ENCODE measurements at places on chromosomes 1 and 21.

- DNase-seq, result no peak
These were observed 1.3 kb downstream of the RABGAP1L start for GRCh38 chr1:174160603-174161002.

DNA sequence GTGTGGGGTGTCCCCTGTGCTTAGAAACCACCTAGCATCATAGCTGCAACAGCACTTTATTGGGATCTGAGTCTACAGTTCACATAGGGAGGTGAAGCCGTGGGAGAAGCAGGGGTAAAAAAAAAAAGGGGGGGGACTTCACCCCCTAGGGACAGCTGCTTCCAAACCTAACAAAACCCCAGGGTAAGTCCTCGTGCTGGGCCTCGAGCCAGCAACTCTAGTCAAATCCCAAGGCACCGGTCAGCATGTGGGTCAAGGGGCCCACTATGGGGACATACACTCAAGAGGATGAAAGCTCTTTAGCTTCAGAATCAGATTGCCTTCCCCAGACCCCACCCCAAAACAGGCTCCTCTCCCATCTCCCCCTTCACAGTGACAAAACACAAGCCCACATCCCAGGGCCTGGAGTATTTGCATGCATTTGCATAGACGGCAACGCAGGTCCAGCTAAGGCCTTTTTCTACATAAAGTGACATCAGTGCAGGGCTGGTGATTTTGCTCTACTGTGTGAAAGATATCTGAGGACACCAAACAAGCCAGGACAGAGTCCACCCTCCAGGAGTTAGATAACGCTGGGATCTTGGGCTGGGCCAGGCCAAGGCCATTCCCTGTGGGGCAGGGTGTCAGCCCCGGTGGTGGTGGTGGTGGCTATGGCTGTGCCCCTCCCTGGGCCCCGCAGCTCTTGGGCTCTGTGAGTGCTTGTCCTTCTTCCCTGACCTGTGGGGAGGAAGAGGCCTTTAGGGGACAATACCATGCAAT is 8.1 kb upstream of the PMVK start:
- DNase-seq, result no peak

- DNase-seq, result no peak
These were observed 92.6 kb downstream of the NID1 start for GRCh38 chr1:235972311-235972689.

DNA sequence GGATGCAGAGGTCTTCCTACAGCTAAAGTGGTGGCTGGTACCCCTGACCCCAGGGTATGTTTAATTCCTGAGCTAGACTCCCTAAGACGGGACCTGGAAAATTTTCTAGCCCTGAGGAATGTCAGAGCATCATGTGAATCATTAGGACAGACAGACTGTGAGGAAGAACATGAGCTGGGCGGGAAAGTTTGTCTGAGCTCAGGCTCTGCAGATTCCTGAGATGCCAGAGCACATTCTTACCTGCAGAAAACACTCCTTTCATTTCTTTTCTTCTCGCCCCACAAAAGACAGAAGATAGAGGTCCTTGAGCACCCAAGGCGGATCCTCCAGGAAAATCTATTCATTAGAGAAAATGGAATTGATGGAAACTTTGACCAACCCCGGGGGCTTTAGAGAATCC is 6.5 kb downstream of the CAPN2 start:
- DNase-seq, result no peak

- no peak for DNase-seq
These were observed 9.7 kb downstream of the CNN3 start for GRCh38 chr1:94917251-94917650.

DNA sequence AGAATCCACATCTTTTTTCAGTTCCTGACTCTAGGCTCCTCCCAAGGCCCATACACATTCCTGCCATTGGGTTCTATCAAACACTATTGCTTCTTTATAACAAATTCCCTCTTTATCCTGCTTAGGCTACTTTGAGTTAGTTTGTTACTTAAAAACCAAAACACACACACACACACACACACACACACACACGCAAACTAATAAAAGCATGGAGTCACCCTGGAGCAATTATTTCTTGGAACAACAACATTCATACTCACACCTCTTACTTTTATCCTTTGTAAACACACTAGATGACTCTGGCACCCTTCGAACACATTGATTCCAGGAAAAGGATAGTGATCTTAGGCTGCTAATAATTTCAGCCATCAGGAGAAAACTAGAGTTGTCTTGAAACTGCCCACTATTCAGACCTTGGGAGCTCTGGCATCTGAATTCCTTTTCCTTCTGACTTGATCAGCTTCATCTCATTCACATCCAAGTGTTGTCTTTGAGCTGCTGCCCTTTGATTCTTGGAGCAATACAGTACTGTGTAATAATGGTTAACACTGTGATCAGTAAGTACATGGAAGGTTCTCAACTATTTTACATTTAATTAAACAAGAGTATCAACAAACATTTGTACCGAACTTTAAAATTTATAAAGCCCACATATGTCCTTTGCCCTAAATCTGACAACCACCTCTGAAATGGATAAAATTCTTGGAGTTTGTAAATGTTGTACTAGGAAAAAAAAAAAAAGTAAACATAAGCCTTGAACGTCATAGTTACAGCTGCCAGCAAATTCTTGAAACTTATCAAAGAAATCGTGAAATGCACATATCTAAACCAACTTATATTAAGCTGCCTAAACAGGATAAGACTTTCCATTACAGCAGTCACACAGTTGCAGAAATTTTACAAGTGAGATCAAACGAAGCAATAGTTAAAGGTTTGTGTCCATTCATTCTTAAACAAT is 2.8 kb upstream of the SEC22B start:
- DNase-seq, result no peak

DNA sequence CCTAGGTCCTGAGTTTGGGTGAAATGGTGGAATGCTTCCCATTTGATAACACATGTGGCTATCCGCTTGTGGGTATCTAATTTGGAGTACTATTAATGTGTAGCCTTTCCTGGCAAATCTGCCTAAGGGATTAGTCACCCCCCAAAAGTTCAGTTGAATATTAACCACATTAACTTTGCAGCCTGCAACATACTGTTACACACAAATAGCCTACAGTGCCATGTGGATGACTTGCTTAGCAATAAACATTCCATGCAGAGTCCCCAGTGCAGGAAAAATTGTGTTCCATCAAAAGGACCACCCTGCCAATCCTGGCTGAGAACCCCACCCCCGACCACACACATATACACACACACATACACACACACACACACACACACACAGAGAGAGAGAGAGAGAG is 303.3 kb upstream of the ESRRG start:
- no peak for DNase-seq

DNA sequence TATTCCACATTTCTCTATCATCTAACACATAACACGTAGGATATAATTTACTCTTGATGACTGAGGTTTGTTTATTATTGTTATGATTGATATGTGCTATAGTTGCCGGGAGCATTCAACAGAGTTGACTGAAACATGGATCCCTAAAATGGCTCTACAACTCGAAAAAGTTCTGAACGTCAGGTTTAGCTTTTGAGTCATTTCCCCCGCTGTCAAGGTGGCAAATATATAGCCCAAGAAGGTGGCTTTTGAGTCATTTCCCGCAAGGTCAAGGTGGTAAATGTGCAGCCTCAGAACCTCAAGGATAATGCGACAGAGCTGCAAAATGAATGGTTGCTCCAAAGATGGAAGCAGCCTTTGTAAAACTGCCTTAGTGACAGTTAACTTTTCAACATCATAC is 104.0 kb downstream of the NIBAN1 start:
- DNase-seq, result no peak

- no peak for DNase-seq
These were observed 369.7 kb downstream of the MATN1 start for GRCh38 chr1:30353637-30354036.

DNA sequence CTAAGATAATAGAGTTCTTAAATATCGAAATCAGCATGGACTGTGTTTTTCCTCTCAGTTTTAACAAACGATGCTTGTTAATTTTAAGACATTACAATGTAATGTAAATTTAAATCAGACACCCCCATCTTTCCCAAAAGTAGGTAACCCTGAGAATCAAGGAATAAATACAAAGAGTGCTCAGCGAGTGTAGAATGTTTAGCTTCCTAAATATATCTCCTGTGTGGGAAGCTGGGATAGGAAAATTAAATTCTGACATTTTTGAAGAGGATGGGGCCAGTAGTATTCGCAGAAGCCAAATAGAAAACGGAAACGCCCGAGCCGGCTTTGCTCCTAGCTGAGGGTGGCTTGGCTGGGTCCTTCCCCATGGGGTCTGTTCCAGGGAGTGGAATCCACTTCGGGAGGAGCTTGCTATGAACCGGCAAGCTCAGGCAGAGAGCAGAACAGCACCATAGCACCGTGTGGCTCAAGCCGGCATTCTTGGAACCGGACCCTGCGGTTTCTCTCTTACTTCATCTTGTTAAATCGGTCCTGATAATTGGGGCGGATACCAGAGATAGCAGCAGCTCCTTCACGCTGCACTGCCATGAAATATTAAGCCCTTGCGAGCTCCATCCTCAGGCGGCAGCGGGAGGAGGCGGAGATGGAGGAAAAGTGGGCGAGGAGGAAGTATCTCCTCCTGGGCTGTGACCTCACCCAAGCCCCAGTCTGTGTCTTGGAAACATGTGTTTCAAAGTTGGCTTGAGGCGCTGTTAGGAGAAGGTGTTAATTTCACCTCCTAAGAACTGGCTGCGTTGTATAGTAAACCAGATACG is 24.9 kb downstream of the MAP3K7CL start:
- no peak for DNase-seq

- no peak for DNase-seq
These were observed 54.0 kb downstream of the LTN1 start for GRCh38 chr21:28938726-28939125.

GRCh38 chr1:153532181-153532580 is 3.6 kb downstream of the S100A6 start:
- DNase-seq, result no peak

DNA sequence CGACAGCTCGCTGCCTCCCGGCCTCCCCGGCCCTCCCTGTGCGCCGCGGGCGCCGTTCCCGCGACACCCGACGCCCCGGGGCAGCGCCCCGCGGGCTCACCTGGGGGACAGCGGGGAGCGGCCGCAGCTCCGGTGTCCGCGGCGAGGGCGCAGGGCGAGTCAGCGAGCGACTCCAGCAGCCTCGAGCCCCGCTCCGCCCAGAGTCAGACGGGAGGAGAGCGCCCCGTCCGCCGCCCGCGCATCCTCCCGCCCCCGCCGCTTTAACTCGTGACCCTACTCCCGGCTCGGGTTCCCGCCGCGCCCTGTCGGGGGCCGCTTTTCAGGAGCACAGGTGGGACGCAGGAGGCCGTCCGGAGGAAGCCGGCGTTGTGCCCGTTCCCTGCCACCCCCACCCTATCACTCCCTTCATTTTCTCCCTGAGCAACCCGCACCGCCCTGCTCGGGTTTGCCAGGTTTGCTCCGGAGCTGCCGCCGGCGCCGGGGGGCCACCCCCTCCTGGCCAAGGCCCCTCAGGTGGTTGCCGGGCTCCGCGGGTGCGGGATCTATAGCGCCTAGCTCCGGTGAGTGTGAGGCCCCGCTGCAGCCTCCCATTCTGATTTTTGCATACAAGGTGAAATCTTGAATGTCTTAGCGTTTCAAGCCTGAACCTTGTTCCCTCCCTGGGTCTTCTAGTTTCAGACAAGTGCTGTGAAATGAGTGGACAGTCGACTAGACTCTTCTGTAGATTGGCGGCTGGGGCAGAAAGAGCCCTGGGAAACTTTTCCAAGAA is at the start of gene MCOLN3:
Gene MCOLN3 (minus strand): TSS at position 205 of the 769 bp plus-strand sequence. CDS start 3,140 bp downstream, outside the sequence.
- DNase-seq, result peak; percentile 75

GRCh38 chr1:24362982-24363614 is 43.9 kb downstream of the GRHL3 start:
- no peak for DNase-seq

- no peak for DNase-seq
These were observed 36.3 kb downstream of the RSPH1 start for GRCh38 chr21:42459546-42460215.

GRCh38 chr21:42626171-42626570 is 27.2 kb upstream of the PDE9A start:
- DNase-seq, result no peak

GRCh38 chr1:201466492-201466891 is 2.5 kb downstream of the PHLDA3 start:
- DNase-seq, result no peak

Measured in D341Med (cell line).